Activated naive CD8-positive, alpha-beta T cell treated with anti-CD3 and anti-CD28 coated beads for 36 hours (primary cell): ENCODE measurements at places on chromosomes 12 and 14. TPM values are rescaled to one million over a fixed set of nuclear protein-coding genes. Genes with fewer than 3 reads are reported as not detected.
A peak's percentile ranks its signal among the peaks of the same experiment; 100 is the strongest.

Gene GPN3
- total RNA-seq, result 61.8 TPM

- no peak overlapping the region for H3K4me3 ChIP-seq
- no peak for DNase-seq
- H3K27me3 ChIP-seq, result peaks cover 7% of the 10 kb centered on the region
- no peak overlapping the region for H3K27ac ChIP-seq
Observed at GRCh38 chr14:51674294-51675002, 22.7 kb downstream of the FRMD6 start.

DNA sequence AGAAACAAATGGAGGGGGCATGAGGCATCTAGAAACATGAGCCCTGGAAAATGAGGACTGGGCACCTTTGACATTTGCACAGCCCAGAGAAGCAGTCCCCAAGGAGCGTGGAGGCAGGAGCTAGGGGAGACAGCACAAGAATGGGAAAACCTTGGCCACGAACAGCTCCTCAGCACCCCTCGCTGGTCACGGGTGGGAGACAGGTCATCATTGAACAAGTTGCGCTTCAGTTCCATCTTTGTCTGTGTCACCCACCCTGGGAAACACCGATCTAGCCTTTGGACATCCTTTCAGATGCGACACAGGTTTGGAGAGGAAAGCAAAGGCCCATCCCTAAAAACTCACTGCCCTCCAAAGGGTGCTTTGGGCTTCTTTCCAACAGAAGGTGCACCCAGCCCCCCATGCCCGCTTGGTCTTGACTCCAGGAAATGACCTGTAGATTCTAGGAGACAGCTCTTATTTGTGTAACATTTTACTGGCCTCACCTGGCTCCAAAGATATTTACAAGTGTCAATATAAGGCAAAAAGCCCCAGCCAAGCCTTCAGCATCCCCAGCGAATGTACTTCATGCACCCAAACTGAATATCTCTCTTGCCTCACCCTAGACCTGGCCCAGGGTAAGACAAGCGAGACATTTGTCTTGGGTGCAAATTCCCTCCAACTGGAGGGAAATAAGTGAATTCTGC is 28.8 kb upstream of the CLMN start:
- no peak overlapping the region for H3K27ac ChIP-seq
- no peaks in the 10 kb centered on the region for H3K4me1 ChIP-seq
- DNase-seq, result no peak
- H3K36me3 ChIP-seq, result no peaks in the 10 kb centered on the region
- no peak overlapping the region for H3K4me3 ChIP-seq

Gene RAD51AP1
- total RNA-seq, result 52.4 TPM

Gene CCDC184
- total RNA-seq, result 0.36 TPM

DNA sequence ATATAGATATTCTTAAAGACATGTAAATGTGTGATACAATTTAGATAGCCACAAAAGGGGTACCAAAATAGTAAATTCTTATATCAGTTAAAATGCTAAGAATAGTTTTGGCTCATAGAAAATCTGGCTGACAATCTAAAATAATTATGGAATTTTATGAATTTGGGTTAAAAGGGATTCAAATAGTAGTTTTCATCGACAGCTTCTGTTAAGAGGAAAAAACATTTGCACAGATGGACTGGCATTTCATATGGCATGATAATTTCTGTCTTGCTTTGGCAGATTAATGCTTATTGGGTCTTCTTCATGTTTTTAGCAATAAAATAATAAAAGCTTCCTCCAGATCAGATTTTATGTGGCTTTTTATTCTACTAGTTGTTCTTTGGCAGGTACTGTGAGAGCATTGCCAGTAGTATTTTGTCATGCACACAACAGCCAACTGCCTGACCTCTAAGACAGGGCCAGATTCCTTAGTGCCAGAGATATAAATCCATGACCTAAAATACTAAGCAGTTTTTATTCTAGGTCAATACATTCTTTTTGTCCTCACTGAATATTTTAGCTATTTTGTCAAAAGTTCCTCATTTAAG is 9.1 kb downstream of the ABCD2 start:
- no peak for DNase-seq
- no peaks in the 10 kb centered on the region for H3K27me3 ChIP-seq
- no peak overlapping the region for H3K4me3 ChIP-seq
- H3K27ac ChIP-seq, result peak overlapping the region; percentile 52
- H3K36me3 ChIP-seq, result peaks cover 33% of the 10 kb centered on the region
